Stimulated activated CD4-positive, alpha-beta T cell treated with anti-CD3 and anti-CD28 coated beads, Interleukin-1b, Interleukin-23, amount 100 ng/mL, for 1 hour (primary cell): ENCODE measurements at places on chromosomes 6 and 20.

- DNase-seq: no peak
These were observed 58.0 kb downstream of the ZNF292 start for GRCh38 chr6:87213364-87213763.

GRCh38 chr6:156309017-156309416 is 468.2 kb upstream of the ARID1B start:
- DNase-seq: no peak

DNA sequence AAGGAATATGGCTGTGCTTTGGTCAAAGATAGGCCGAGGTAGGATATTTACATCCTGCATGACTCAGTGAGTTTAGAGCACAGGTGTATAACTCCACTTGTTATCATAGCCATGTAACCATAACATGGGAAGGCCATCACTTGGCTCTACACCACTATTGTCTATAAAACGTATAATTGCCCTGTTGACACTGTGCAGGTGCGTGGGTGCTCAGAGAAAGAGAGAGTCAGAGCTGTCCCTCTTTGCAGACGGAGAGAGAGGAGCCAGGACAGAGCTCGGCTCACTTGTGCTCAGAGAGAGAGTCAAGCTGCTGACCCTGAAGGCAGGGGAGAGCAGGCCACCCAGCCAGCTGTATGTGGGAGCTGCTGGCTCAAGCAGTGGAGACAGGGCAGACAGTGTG is 46.0 kb downstream of the OR2B6 start:
- no peak for DNase-seq

DNA sequence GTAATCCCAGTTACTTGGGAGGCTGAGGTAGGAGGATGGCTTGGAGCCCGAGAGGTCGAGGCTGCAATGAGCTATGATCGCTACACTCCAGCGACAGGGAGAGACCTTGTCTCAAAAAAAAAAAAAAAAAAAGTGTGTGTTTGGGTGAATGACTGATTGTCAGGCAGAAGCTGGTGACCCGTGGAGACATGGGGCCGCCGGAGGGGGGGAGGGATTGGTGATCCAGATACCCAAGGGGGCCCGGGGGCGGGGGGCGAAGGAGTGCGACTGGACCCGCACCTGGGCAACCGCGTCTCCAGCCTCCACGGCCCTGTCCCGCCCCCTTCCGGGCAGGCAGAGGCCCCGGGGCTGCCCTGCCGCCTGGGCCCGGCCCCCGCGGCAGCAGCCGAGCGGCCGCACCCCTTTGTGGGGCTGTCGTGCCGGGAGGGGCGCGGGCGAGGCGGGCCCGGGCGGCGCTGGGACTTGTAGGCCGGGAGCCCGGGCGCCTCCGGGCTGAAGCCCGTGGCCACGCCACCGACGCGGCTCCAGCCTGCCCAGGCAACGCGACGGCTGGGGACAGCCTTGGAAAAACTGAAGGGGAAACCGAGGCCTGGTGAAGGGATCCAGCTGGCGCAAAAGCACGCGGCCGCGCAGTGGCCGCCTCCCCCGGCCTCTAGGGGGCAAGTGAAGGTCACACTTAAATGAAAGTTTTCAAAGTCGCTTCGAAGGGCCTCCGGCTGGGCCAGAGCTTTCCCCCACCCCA is 2.1 kb upstream of the RBM38 start:
- no peak for DNase-seq

DNA sequence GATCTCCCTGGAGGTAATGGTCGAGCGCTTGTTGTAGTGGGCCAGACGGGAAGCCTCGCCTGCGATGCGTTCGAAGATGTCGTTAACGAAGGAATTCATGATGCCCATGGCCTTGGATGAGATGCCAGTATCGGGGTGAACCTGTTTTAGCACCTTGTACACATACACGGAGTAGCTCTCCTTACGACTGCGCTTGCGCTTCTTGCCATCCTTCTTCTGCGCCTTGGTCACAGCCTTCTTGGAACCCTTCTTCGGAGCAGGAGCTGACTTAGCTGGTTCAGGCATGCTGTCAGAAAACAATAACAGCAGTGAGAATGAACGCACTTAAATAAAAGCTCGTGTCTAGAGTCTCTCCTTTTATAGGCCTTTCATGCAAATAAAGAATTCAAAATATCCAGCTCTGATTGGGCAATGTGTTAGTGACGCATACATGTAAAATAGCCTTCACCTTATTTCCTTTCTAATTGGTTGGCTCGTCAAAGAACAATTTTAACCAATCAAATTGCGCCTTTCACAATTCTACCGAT is 129.2 kb downstream of the HFE start:
- DNase-seq: no peak

DNA sequence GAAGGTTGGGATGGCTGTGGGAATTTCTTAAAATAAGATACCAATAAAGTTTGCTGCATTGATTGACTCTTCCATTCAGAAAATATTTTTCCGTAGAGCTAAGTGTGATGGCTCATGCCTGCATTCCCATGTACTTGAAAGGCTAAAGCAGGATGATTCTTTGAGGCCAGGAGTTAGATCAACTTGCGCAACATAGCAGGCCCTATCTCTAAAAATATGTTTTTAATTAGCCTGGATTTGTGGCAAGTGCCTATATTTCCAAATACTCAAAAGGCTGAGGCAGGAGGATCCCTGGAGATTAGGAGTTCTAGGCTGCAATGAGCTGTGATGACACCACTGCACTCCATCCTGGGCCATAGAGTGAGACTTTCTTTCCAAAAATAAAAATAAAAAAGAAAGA is 431.2 kb upstream of the PTCHD4 start:
- no peak for DNase-seq

- DNase-seq: no peak
These were observed 11.8 kb upstream of the SNRPC start for GRCh38 chr6:34745277-34746103.

DNA sequence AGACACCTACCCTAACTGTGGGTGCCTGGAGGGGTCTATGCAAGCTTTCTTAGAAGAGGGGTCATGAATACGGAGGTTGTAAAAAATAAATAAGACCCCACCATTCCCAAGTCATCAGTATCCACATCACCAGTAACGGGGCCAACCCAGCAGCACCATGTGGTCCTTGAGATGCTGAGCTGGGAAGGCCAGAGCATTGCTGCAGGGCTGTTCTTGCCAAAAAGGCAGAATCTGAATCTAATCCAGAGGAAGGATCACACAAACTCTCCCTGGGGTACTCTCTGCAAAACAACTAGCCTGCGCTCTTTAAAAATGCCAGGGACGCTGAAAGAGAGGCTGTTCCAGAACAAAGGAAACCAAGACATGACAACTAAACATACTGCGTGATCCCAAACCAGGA is 43.2 kb downstream of the SSR1 start:
- DNase-seq: no peak

- DNase-seq: no peak
These were observed 10.9 kb upstream of the MTRF1L start for GRCh38 chr6:153013438-153013837.

DNA sequence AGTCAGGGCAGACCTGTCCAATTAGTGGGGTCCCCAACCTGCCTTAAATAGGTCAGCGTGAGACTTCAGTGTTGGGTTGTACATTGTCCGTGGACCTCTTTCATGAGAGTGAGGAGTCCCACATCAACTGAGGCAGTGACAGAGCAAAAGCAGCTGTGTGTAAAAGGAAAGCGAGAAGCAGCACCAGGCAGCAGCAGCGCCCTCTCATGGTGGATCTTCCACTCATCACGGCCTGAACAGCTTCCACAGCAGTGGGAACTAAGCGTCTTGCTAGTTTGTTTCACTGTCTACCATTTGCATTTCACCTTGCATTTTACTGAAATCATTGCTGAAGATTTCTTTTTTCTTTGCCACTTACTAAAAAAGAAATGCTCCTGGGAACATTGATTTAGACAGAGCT is 333.8 kb downstream of the PKHD1 start:
- no peak for DNase-seq

- DNase-seq: no peak
These were observed 14.4 kb upstream of the TRIB3 start for GRCh38 chr20:366041-366718.

GRCh38 chr20:8656335-8656734 is 412.6 kb upstream of the PLCB4 start:
- no peak for DNase-seq

DNA sequence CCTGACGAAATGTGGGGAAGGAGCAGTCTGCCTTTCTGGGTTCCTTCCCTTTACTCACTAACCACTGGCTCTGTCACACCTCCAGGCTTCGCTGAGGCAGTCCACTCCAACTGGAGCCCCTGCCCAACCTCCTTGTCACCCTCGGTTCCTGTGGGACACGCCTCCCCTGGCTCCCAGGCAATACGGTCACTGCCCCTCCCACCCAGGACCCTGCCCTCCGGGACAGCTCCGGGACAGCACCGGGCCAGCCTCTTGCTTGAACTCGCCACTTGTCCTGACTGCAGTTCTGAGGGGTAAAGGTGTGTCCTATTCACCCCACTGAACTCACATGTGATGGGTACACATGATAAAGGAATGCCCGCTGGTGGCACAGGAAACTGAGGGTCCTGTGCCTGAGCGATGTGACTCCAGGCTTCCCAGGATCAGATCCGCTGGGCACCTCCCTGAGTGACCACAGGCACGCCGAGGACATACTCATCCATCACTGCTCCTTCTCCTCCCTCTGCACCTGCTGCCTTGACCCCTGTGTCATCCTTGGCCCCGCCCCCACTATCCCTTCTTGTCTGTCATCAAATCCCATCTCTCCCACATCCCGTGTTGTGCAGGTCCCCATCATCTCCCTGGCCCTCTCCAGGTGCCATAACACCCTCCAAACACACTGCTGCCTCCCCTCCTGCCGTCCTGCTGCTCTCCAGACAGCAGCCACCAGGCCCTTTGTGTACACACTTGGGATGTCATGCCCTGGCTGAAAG is 7.9 kb downstream of the SDCBP2 start:
- DNase-seq: no peak

- DNase-seq: no peak
These were observed 1.0 kb downstream of the CALHM6 start for GRCh38 chr6:116461932-116462885.

DNA sequence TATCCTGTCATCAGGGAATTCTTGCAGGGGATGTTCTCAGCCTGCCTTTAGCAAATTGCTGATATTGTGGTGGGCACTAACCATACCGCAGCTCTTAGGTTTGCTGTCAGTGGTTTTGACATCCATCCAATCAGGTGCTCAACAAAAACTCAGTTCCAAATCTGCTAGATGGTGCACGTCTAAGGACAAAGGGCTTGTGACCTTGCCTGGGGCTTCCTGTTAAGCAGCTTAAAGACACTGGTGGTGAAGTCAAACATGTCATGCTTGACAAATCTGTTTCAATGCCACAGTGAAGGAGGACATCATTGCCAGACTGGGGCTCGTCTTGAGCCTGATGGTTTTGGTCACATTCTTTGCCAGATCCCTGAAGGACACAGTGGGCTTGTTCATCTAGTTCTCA is 179.8 kb upstream of the NOX3 start:
- DNase-seq: no peak

DNA sequence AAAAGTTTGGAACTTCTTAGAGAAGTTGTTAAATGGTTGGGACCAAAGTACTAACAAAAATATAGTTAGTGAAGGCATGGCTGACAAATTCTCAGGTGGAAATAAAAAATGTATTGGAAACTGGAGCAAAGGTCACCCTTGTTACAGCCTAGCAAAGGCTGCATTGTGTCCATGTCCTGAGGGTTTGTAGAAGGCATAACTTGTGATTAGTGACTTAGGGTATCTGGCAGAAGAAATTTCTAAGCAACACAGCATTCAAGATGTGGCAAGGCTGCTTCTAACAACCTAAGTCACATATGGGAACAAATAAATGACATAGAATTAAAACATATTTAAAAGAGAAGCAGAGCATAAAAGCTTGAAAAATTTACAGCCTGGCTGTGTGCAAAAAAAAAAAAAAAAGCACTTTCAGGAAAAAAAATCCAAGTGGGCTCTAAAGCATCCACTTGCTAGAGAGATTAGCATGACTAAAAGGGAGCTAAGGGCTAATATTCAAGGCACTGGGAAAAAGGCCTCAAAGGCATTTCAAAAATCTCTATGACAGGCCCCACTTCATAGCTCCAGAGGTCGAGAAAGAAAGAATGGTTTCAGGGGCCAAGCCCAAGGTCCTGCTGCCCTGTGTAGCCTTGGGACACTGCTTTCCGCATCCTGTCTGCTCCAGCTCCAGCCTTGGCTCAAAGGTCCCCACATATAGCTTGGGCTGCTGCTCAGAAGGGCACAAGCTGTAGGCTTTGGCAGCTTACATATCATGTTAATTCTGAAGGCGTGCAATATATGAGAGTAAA is 453.2 kb upstream of the PTCHD4 start:
- no peak for DNase-seq

DNA sequence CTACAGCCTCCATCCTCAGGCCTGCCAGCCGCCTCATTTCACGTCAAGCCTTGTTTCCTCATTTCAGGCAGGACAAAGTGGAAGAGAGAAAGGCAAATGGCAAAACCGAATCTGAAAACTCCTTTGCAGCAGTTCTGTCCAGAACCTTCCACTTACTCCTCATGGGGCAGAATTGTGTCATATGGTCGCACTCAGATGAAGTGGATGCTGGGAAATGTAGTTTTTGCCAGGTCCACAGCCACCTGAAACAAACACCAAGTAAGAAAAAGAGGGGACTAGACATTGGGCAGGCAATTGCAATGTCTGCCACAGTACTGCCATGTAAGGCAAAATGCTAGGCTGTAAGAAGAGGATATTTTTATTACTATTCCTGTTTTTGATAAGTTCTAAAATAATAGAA is 44.9 kb downstream of the ISM1 start:
- DNase-seq: no peak

DNA sequence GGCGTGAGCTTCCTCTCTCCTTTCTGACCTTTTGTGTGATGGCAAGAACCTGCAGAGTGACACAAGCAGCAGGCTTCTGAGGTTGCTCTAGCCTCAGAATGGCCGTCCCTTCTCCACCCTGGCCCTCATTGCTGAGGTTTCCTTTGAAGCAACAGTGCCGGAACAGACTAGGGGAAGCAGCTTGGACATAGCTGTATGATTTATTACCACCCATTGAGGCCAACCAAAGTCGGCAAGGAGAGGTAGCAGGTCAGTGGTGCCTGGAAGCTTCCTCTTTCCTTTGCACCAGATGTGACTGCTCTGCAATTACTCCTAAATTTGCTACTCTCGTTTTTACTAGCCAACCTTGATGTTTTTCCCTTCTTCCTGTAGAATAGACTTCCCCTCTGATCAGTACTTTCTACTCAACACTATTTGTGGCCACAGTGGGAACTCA is 31.4 kb downstream of the PTPN1 start:
- no peak for DNase-seq

- DNase-seq: no peak
These were observed 8.7 kb upstream of the RWDD1 start for GRCh38 chr6:116562614-116563013.

GRCh38 chr6:32406857-32407256 is at the start of gene BTNL2:
Gene BTNL2, minus strand, starts transcription at chr6:32407181. Its CDS starts 58 bp downstream, at chr6:32407123.
- DNase-seq: no peak

- no peak for DNase-seq
These were observed 39.6 kb downstream of the SHLD1 start for GRCh38 chr20:5789827-5790226.

- no peak for DNase-seq
These were observed 45.8 kb downstream of the DOP1A start for GRCh38 chr6:83113258-83113657.

DNA sequence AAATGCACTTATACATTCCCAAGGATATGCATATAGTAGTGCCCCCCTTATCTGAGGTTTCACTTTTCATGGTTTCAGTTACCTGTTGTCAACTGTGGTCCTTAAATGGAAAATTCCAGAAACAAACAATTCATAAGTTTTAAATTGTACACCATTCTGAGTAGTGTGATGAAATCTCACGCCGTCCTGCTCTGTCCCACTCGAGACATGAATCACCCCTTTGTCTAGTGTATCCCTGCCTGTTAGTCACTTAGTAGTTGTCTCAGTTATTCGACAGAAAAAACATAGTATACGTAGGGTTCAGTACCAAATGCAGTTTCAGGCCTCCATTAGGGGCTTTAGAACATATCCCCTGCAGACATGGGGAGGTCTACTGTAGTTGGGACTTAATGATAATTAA is 57.0 kb downstream of the MAP1LC3A start:
- DNase-seq: no peak
